Stimulated activated CD8-positive, alpha-beta memory T cell treated with anti-CD3 and anti-CD28 coated beads, Interleukin-15, amount 100 ng/mL, for 4 hours (primary cell): ENCODE measurements at places on chromosomes 3 and 15.

DNA sequence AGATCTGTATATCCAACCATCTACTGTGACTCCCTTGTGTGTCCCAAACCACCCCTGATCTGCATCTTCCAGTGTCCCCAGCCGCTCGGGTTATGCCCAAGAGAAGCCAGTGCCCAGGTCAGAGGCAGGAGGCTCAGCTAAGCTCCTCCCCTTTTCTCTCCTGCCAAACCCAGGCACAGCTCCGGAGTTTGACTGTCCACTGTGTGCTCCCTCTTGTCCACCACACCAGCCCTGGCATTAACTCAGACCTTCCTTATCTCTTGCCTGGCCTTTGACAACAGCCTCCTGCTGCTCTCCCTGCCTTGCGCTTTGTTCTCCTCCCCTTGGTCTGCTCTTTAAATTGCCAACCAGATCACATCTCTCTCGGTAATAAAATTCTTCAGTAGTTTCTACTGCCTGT, 39.3 kb downstream of the DGKG start:
- no peak for DNase-seq

DNA sequence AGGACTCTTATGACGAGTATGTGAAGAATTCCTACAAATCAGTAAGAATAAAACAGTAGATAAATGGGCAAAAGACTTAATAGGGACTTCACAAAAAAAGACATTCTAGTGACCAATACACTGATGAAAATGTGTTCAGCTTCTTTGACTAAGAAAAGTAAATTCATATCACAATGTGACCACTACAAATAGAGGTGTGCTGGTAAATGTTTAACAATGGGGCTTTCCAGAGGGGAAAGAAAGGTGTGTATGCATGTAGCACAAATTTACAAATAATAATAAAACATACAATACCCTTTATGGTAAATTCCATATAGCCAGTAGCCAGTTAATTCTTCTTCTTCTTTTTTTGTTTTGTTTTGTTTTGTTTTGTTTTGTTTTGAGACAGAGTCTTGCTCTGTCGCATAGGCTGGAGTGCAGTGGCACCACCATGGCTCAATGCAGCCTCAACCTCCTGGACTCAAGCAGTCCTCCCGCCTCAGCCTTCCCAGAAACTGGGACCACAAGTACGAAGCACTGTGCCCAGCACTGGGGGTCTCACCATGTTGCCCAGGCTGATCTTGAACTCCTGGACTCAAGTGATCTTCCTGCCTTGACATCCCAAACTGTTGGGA, 17.5 kb upstream of the NMD3 start:
- DNase-seq: no peak

GRCh38 chr3:116288485-116288884, 156.8 kb downstream of the LSAMP start:
- DNase-seq: no peak

GRCh38 chr15:73174171-73174570, 121.9 kb downstream of the NEO1 start:
- no peak for DNase-seq

GRCh38 chr3:140006331-140006730, 71.3 kb downstream of the CLSTN2 start:
- DNase-seq: no peak

DNA sequence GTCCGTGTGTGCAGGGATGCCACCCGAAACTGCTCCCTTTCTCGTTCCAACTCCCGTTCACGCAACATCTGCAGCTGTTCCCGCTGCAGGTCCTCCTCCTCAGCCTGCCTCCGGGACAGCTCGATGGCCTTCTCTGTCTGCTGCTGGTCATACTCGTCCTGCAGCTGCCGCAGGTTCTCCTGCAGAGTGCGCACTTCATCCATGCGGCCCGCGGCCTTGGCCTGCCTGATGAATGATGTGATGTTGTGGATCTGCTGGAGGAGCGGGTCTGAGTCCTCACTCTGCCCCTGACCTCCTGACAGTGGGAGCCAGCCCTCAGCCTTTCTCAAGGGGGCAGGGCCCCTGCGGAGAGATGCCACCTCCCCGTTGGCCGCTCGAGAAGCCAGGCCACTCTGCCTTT, 9.4 kb upstream of the MRPS25 start:
- DNase-seq: no peak

GRCh38 chr15:38662033-38662802, 97.6 kb upstream of the RASGRP1 start:
- no peak for DNase-seq

DNA sequence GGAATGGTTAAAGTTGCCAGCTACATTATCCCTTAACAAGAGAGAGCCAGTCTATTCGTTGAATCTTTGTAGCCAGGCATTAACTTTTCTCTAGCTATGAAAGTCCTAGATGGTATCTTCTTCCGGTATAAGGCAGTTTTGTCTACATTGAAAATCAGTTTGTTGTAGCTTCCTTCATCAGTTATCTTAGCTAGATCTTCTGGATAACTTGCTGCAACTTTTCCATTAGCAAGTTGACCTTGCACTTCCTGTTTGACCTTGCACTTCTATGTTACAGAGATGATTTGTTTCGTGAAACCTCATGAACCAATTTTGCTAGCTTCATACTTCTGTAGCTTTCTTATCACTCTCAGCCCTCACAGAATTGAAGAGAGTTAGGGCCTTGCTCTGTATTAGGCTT, 24.1 kb downstream of the TOPAZ1 start:
- DNase-seq: no peak

DNA sequence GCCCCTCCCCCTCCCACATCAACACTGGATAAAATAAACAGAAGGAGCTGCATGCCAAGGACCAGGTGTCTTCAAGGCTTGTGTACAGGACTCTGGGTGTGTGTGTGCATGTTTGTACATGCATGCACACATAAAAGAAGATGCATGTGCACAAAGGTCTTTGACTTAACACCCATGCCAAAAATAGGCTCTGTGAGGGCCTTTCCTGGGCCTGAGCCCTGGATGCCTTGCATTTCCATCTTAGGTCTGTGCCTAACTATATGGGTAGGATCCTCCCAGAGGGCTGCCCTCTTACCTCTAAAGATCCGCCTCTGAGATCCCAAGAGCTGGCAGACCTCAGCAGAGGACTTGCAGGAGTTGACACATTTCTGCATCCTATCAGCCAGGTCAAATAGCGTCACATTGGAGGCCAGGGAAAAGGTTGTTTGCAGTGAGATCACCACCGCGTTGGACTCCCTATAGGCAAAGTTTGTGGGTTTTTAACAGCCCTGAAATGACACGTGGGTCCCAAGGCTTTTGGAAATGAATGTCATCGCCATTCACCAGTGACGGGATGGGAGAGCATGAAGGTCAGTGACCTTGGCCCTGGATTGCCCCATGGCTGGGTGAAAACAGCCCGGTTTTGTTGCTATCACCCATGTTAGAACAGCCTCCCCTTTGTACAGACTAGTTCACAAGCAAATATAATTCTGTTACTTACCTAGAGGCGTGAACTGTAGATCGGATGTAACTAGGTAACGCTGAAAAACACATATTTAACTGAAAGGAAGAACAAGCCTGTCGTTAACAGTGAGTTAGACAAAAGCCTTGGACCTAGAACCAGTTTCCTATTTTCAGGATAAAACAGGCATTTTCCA, 54.0 kb downstream of the HEG1 start:
- DNase-seq: no peak

DNA sequence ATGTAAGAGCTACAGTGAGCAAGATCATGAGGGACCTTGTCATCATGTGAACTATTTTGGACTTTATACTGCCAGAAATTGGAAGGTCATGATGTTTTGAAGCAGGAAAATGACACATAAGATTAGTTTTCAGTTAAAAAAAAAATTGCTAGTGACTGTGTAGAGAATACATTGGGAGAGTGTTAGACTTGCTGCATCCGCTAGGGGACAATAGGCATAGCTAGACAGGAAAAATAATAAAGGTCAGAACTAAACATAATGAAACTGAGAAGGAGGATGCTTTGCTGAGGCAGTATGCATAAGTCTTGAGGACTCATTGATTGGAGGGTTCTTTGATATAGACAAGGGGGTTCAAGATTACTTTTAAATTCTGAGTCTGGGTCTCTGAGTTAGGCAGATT, 275.8 kb upstream of the KCNH8 start:
- no peak for DNase-seq

GRCh38 chr15:82874961-82875360, 65.5 kb downstream of the WHAMM start:
- DNase-seq: no peak

DNA sequence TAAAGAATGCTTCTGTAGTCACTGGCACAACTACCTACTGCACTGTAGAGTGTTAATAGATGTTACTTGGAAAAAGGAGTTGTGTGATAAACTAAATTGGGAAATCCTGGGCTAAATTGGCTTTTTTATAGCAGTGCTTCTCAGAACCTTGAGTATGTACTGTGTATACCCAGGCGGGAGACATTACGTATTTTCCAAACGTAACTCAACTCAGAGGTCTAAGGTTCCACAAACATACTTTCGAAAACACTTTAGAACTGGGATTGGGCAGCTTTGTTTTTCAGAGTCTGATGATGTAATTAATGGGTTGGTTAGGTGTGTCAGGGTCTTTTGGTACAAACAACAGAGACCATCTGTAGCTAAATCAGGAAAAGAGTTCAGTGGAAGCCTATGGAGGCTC, 53.5 kb upstream of the CHST2 start:
- no peak for DNase-seq

GRCh38 chr3:105538483-105538882, 171.8 kb downstream of the ALCAM start:
- no peak for DNase-seq

DNA sequence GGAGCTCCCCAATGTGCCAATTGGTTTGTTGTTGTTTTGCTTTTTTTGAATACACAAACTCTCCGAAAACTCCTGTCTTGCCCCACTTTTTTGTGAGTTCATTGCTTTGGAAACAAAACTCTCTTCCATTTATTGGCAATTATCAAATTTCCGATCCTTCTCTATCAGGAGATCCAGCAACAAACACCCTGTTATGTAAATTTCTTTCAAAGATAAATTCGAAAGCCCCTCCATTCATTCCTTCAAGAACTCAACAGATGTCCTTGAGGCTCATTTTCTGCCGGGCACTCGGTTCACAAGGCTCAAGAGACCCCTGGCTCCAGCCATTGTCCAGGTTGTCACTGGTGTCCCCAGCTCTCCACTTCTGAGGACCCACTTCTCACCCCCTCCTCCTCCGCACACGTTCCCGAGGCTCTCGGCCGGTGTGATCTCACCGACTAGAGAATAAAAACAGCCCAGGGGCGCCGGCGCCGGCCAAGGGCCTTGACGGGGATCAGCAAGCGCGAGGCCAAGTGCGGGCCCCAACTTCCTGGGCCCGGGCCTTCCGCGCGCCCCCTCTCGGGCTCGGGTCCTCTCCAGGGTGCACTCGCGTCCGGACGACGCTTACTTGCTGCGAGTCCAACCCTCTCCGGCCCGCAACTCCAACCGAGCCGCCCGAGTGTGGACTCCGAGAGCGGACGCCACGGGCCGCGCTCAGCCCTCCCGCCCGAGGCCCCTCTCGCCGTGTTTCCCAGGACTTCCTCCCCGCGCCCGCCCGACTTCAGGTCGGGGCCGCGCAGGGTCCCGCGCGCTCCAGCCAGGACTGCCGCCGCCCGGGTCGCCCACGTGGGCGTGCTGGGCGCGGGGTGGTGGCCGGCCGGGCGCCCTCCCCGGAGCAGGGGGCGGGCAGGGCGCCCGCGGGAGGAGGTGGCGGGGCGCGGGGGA, 533 bp upstream of the SMAD3 start:
- DNase-seq: no peak

- no peak for DNase-seq
Measured at GRCh38 chr15:66654739-66655375, 47.2 kb upstream of the SMAD6 start.

DNA sequence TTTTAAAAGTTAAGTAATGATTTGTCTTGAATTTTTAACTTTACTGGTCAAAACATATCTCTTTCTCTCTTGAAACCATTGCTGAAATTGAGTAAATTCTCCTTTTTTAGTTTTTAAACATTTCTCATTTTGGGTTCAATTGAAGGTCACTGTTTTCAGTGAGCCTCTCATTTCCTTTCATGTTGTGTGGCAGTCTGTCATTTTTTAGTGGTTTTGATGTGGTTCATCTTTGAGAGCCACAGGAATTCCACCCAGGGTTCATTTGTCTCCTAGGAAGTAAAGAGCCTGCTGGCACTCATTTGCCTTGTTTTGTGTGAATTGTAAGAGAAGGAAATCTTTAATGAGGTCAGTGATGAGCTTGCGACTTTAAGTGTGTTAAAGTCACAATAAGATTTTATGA, 10.4 kb downstream of the CLDN11 start:
- DNase-seq: no peak

DNA sequence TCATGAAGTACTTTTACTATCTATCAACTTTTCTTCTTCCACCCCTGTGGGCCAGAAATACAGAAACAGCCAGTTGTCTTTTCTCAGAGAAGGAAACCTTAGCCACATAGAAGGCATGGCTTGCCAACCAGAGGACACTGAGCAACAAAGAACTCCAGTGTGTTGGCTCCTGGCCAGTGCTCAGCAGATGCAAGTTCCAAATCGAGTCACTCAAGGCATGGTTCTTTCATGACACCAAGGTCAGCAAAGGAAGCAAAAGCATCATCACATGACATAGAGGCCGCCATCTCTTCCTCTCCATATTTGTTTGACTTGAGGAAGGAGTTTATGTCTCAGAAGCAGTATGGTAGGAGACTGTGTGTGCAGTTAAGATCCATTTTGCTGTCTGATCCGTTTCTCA, 92.2 kb downstream of the MYLK start:
- DNase-seq: no peak

DNA sequence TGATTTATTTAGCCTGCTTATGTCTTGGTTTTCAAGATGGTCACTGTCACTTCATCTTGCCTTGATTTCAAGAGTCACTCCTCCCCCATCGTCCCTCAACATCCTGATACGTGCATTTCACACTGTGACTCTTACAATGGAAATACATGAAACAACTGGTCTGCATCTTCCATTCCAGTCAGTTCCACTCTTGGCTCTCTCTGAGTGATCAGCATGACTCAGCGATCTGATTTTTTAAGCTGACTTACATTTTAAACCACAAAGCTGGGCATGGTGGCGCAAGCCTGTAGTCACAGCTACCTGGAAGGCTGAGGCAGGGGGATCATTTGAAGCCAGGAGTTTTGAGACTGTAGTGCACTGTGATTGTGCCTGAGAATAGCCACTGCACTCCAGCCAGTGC, 271.2 kb upstream of the ROPN1 start:
- DNase-seq: no peak

DNA sequence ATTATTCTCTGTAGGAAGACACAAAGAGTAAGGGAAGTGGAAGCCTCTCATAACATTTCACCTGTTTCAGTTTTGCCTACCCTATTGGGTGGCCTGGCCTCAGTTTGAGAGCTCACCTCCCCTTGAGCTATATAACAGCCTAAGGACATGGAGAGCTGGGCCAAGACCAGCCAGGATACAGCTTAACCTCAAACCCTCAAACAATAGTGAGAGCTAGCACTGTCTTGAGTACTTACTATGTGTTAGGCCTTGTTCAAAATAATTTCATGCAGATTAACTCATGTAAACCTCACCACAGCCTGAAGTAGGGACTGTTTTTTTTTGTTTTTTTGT, 15.0 kb upstream of the TBL1XR1 start:
- DNase-seq: no peak
